ENCODE measurements at places on chromosomes 5 and 9. TPM values are rescaled to one million over a fixed set of nuclear protein-coding genes. Genes with fewer than 3 reads are reported as not detected.
A peak's percentile ranks its signal among the peaks of the same experiment; 100 is the strongest.

DNA sequence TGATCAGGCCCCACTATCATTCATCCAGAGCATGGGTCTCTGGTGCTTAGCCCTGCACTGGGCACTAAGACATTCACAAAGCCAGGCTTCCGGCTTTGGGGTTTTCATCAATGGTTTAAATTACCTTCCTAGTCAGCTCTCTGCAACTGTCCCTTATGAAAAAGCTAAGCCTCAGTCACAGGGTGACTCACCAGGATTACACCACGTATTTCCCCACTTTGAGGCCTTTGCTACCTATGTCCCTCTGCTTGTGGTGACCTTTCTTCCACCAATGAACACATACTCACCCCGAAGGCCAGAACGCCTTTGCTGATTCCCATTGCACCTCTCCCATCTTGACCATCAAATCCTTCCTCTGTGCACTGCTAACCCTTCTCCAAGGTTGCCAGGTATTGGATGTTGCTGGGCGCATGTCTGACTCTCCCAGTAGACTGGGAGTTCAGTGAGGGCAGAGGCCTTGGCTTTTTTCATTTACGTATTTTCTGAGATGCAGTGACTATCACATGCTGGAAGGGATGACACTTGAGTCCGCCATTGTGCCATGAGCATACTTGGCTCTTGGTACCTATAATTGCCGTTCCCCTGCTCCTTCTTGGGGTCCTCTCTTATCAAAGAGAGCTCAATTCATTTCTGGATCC is 58.7 kb upstream of the TNFSF8 start:
- H3K4me1 ChIP-seq = peaks cover 39% of the 10 kb centered on the region
- H3K27ac ChIP-seq = peak overlapping the region; percentile 85
- peaks cover 5% of the 10 kb centered on the region for H3K36me3 ChIP-seq
- peak overlapping the region; percentile 70 for H3K4me3 ChIP-seq
- DNase-seq = no peak

DNA sequence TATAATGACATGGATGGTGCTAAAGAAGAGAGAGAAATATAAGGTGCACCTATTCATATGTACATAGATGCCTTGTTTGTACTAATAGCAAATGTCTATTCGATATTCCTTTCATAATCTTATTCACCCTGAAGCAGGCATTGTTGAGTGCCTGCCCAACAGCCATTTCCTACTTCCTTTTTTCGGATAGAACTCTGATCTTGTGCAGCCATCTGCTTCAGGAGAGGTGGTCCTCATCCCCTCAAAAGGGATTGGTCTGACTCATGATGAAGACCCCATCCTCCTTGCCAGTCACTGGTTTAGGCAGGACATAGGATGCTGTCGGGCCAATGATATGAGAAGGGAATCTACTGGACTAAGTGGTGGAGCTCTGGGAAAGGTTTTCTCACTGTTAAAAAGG is 8.4 kb upstream of the RANBP3L start:
- H3K4me1 ChIP-seq = peaks cover 1% of the 10 kb centered on the region
- no peak for DNase-seq
- no peak overlapping the region for H3K27ac ChIP-seq
- H3K27me3 ChIP-seq = peaks cover 40% of the 10 kb centered on the region
- no peak overlapping the region for H3K4me3 ChIP-seq

GRCh38 chr9:15079989-15080388 is 169.8 kb upstream of the FREM1 start:
- peaks cover 2% of the 10 kb centered on the region for H3K27me3 ChIP-seq

Gene EIF4EBP3
- 12.0 TPM for total RNA-seq

DNA sequence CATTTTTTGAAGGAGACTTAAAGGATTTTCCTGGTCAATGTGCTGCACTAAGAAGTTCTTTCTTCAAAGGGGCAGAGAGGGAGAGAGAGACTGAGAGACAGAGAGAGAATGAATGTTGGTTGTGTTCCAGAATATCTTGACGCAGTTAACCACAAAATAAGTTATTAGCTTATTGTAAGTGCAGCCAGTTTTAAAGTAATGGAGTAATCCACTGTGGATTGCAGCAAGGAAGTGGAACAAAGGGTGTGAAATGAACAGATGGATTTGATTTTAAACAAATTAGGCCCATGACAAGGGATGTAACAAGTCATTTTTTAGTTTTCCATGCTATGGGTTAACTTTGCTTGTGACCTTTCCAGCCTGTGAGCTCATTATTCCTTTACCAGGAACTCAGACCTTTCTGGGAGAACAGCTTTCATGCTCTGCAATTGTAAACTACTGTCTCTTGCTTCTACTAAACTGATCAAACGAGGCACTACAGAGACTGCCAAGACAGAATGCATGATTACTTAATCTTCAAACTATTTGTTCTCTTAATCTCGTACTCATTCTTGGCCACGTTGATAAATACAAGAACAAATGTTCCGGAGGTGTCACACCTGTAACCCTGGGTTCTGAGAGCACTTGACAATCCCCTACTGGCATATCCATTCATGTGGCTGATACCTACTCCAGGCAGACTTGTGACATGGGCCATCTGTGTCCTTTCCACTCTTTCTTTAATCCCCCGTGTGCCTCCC is 131.1 kb downstream of the TLE1 start:
- DNase-seq = no peak
- H3K36me3 ChIP-seq = no peaks in the 10 kb centered on the region
- no peaks in the 10 kb centered on the region for H3K4me1 ChIP-seq
- H3K27ac ChIP-seq = no peak overlapping the region
- peaks cover 3% of the 10 kb centered on the region for H3K27me3 ChIP-seq

- no peak for DNase-seq
- H3K4me3 ChIP-seq = no peak overlapping the region
- H3K27me3 ChIP-seq = peaks cover 10% of the 10 kb centered on the region
- peaks cover 24% of the 10 kb centered on the region for H3K36me3 ChIP-seq
- H3K27ac ChIP-seq = no peak overlapping the region
These were observed 3.1 kb upstream of the RPL37 start for GRCh38 chr5:40838086-40838485.

DNA sequence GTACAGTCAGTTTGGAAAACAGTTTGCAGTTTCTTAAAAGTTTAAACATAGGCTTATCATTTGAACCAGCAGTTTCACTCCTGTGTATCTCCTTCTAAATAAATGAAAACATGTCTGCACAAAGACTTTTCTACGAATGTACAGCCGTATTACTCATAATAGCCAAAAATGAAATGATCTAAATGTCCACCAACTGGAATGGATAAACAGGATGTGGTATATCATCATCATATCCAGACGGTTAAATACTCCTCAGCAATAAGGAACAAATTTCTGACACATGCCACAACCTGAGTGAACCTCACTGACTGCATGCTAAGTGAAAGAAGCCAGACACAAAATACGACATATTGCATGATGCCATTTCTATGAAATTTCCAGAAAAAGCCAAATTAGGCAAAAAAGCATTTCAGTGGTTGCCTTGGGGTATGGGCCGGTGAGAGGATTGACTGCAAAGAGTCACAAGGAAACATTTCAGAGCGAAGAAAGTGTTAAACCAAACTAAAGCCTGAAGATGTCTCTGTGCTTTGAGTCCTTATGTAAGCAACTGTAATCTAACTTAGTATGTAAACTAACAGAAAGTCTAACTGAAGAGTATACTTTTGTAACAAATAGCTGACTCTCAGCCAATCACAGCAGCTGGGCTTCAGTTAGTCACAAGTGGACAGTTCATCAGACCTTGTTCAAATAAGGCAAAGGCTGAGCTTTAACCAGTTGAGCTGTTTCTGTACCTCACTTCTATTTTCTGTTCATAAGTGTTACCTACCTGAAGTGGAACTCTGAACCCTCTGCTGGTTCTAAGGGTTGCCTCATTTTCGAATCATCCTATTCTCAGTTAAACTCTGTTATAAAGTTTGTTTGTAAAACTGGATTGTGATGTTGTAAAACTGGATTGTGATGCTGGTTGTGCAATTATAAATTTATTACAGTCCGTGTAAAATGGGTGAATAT is 65.2 kb downstream of the TRIO start:
- H3K4me3 ChIP-seq = no peak overlapping the region
- H3K27ac ChIP-seq = no peak overlapping the region
- DNase-seq = no peak
- no peaks in the 10 kb centered on the region for H3K36me3 ChIP-seq
- H3K27me3 ChIP-seq = peaks cover 39% of the 10 kb centered on the region
- peaks cover 7% of the 10 kb centered on the region for H3K4me1 ChIP-seq

All from activated naive CD8-positive, alpha-beta T cell treated with anti-CD3 and anti-CD28 coated beads, Interleukin-2, amount 10 ng/mL, durations not matched to agents 7 days and 5 days (primary cell).